Suppressor macrophage (primary cell): ENCODE measurements at places on chromosomes 7 and 10.

- peak; percentile 69 for DNase-seq
Measured at GRCh38 chr10:14953424-14954000, 384 bp downstream of the DCLRE1C start.

GRCh38 chr10:34723750-34724149 is 91.3 kb downstream of the PARD3 start:
- DNase-seq = no peak

- no peak for DNase-seq
Measured at GRCh38 chr7:7228967-7229366, 46.6 kb downstream of the C1GALT1 start.

DNA sequence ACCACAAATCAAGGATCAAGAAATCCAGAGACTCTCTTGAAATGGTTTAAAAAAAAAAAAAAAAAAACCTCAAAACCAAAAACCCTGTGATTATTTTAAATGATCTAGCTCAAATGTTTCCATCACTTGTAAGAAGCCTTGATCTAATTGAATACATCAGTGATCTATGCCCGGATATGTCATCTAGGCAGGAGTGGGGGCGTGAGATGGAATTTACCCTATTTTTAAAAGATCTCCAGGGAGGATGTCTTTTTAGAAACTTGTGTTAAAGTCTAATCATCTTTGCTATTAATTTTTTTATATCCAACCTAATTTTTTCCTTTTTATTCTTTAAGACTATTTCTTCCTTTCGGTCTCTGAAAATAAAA is 101.4 kb upstream of the PDLIM1 start:
- DNase-seq = no peak

DNA sequence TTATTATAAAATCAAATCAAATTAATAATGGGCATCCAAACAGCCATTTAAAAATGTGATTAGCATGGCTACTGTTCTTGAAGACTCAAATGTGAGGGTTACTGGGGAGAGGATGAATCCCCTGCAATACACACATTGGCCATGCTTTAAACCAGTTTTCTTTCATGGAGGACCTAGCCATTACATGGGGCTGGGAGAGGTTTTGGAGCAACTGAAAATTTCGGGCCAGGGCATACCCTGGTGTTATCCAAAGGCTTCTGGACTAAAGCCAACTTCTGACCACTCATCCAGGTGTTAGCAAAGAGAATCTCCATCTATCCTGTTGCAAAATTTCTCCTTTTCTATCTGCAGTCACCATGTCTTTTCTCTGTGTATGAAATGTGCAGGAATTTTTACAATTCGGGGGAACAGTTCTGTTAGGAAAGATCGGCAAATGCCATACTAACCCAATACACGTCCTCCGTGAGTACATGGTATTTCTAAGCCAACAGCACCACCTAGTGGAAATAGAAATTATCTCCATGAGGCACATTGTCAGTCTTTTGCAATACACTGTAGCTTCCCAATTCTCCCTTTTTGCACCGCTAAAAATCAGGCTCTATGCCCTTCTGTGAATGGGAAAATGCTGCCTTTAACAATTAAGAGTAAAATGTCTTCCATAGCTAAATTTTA is 47.0 kb upstream of the ZNF107 start:
- peak; percentile 47 for DNase-seq

DNA sequence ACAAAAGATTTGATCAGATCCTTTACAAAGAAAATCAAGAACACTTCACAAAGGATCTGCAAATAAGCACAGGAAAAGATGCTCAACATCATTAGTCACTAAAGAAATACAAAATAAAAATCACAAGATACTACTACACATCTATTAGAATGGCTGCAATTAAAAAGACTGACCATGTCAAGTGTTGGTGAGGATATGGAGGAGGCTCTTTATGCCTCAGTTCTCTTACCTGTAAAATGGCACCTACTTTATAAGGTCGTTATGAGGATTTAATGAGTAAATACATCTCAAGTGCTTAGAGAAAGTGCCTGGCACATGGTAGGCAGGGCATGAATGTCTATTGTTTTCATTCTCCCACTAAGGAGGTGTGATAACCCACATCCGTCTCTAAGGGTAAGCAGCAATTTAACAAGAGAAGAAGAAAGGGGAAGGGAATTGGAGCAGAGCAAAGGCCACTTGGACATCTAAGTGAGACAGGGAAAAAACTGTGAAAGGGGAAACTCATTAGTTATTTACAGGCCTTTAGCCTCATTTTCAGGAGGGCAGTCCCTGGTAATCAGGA is 157.5 kb upstream of the NFE2L3 start:
- no peak for DNase-seq

DNA sequence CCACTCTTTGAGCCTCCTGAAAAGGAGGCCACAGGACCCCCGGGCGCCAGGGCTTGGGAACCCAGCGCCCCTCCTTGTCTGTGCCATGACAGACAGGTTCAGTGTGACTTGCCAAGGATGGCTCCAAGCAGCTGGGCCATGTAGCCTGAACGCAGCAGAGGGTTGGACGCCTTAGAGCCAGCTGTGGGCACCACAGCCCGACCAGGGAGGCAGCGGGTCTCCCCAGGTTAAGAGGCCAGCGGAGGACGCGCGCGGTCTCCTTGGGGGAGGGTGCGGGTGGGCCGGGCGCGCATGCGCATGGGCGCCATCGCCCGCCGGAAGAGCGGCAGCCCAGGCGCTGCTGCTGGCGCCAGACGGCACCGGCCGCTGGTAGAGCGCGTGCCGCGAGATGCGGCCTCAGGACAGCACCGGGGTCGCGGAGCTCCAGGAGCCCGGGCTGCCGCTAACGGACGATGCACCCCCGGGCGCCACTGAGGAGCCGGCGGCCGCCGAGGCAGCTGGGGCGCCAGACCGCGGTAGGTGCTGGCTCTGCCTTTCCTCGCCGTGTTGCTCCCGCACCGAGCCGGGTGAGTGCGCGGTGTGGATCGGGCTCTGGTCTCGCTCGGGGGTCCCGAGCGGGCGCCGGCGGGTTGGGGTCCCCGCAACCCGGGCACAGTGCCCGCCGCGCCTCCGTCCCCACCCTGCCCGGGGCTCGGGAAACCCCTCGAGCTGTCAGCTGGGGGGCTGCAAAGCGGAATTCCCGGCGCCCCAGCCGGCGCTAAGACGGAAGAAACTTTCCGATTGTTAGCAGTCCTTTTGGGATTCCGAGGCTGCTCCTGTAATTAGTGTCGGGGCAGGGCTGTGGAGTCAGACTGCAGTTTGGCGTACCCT is at the start of gene SLC35G1:
Gene SLC35G1 (plus strand): TSS at position 333 of the 870 bp plus-strand sequence. CDS start 56 bp downstream, at position 389.
- peak; percentile 91 for DNase-seq

GRCh38 chr10:34186745-34187144 is 628.4 kb downstream of the PARD3 start:
- DNase-seq = no peak

DNA sequence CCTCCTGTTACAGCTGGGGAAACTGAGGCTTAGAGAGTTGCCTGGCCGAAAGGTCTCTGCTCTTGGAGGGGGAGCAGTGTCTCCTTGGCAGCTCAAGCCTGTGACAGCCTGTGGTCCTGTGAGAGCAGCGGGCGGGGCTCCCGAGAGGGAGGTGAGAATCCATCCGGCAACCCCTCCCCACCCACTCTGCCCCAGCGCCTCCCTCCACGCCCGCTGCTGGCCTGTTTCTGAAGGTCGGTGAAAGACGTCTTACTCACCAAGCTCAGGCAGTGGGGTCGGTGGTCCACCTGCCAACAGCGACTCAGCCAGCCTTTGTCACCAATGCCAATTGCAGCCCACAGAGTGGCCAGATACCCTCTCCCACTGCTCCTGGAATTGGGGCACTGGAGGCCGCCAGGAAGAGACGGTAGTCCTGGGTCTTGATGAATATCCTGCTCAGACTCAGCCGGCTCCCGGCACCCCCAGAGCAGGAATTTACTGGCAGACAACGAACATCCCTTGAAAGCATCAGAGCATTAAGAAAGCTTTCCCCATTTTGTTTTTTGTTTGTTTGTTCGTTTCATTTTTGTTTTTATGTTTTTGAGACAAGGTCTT is 7.4 kb upstream of the TTYH3 start:
- DNase-seq = no peak

DNA sequence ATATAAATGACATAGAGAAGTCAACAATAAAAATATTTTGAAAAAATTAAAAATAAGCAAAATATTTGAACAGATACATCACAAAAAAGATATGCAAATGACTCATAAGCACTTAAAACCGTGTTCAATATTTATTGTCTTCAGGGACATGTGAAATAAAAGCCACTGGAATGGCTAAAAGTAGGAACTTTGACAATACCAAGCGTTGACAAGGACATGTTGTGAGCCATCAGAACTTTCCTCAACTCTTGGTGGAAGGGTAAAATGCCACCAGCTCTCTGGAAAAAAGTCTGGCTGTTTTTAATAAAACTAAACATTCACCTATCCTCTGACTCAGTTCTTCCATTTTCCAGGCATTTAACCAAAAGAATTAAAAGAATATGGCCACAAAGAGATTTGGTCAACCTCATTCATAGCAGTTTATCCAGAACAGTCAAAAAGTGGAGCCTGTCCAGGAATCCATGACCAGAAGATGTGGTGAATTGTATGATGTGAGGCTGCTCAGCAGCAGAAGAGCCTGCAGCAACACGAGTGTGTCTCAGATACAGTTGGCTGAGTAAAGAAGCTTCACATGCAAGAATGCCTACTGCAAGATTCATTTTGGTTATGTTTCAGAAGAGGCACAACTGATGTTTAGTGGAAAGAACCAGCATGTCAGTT is 7.1 kb upstream of the KLF6 start:
- no peak for DNase-seq

DNA sequence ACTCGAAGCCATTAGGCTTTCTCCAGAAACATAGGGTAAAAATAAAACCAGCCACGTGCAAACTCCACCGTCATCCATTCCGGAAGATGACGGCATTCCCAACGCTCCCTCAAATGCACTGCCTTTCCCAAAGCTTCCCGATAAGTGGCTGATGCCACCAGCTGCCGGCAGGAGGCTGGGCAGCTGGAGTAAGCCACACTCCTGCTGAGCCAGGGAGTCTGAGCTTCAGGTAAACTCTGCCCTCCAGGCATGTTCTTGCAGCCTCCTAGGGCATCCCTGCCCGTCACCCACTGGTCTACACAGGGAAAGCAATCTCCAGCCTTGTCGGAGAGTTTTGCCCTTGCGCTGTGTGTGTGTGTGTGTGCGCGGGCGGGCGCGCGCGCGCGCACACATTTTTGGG is 40.5 kb upstream of the TMEM273 start:
- DNase-seq = no peak

DNA sequence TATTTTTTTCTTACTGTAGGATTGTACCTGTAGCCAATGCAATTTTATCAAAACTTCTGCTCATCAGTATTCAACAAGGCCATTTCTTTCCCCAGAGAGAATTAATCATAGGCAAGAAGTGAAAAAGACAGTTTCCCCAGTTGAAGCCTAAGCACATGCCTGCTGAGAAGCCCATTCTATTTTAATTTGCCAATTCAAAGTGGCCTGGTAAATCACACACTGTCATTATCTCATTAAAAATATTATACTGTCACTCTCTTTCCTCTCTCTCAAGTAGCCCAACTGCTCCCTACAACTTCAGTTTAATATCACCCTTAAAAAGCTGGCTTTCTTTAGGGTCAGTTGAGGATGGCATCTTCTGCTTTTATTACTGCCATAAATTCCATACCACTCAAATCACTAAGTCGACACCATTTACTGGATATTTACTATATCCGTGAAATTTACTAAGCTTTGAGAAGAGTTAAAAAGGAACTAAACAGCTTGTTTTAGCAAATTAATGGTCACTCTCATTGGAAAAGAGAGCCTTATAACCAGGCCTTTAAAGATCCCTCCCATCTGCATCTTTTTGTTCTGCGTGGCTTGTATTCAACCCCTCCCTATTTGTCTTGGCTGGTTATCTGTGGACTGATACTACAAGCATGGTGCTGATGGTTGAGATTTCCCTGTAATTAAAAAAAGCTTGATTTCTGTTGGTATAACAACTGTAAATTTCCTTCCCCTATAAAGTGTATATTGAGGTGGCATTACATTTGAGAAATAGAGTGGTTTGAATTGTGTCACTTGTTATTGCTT is 30.6 kb downstream of the COL28A1 start:
- no peak for DNase-seq
